CD4-positive, alpha-beta T cell (primary cell): ENCODE measurements at places on chromosomes 6 and 20. TPM values are rescaled to one million over a fixed set of nuclear protein-coding genes. Genes with fewer than 3 reads are reported as not detected.

- no peaks in the 10 kb centered on the region for H3K27me3 ChIP-seq
- no peaks in the 10 kb centered on the region for H3K4me1 ChIP-seq
- H3K36me3 ChIP-seq: no peaks in the 10 kb centered on the region
- DNase-seq: no peak
- H3K27ac ChIP-seq: no peak overlapping the region
- no peak overlapping the region for H3K4me3 ChIP-seq
These were observed 407.6 kb downstream of the COL12A1 start for GRCh38 chr6:74798302-74798701.

DNA sequence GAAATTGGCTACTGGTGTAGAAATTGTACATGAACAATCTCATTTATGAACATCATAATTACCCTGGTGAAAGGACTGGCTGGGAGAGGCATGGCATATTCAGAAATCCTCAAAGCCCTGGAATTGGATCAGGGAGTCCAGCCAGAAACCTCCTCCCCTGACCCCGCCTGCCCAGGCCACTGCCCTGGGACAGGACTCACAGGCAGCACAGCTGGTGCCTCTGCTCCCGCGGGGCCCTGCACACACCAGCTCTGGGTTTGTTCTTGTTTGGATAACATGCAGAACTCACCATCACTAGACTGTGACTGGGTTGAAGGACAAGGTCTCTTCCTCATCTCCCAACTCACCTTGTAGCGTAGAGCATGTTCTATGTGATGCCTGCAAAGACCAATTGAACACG is 56.2 kb downstream of the AGPAT4 start:
- no peak overlapping the region for H3K4me3 ChIP-seq
- no peak for DNase-seq
- no peaks in the 10 kb centered on the region for H3K27me3 ChIP-seq

DNA sequence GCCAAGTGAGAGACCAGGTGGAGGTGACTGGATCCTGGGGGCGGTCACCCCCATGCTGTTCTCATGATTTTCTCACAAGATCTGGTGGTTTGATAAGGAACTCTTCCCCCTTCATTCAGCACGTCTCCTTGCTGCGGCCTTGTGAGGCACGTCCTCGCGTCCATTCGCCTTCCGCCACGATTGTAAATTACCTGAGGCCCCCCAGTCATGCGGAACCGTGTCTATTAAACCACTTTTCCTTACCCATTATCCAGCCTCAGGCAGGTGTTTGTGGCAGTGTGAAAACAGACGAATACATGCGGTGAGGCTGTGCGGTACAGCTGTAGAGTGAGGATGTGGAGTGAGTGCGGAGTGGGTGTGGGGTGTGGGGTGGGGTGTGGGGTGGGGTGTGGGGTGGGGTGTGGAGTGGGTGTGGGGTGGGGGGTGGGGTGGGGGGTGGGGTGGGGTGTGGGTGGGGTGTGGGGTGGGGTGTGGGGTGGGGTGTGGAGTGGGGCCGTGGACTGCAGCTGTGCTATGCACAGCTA is 12.1 kb upstream of the NTSR1 start:
- peaks cover 8% of the 10 kb centered on the region for H3K4me1 ChIP-seq
- no peaks in the 10 kb centered on the region for H3K36me3 ChIP-seq
- H3K4me3 ChIP-seq: no peak overlapping the region
- DNase-seq: no peak
- H3K27ac ChIP-seq: no peak overlapping the region
- peaks cover 4% of the 10 kb centered on the region for H3K27me3 ChIP-seq

- no peak overlapping the region for H3K4me3 ChIP-seq
- peaks cover 2% of the 10 kb centered on the region for H3K27me3 ChIP-seq
- no peak overlapping the region for H3K27ac ChIP-seq
- no peaks in the 10 kb centered on the region for H3K36me3 ChIP-seq
These were observed 345.5 kb downstream of the THBS2 start for GRCh38 chr6:168908166-168908565.

DNA sequence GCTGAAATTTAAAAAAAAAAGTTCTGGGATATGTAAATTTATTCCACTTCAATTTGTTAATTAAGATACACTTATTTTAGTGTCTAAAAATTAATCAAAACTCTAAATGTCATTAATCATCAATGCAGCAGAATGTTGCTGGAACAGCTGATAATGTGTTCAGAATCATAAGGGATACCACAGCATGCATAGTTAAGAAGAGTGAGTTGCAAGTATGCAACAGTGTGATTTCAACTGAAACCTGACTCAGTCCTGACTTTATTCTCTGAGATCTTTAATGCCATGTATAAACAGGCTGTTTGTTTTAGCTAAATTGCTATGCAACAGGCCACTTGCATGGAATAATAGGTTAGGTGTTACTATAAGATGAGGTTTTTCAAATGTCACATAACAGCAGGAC is 1.4 kb downstream of the GRIK2 start:
- H3K27ac ChIP-seq: no peak overlapping the region
- no peaks in the 10 kb centered on the region for H3K4me1 ChIP-seq
- peaks cover 44% of the 10 kb centered on the region for H3K27me3 ChIP-seq

DNA sequence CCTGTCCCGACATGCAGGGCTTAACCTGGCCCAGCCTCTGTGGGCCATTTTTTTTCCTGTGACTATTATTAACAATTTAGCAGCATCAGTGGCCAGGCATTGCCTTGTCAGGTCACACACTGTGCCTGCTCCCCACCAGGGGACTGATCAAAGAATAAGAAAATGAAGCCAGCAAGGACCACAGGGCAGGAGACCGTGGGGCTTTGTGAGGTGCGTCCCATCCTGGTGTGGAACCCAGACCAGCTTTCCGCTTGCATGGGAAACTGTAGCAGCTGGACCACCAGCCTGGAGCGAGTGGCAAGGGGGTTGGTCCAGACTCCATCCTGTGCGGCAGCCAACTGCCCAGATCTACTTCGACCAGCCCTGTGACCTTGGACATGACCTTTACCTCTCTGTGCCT is 218.3 kb downstream of the ANKRD60 start:
- H3K4me3 ChIP-seq: no peak overlapping the region
- no peaks in the 10 kb centered on the region for H3K36me3 ChIP-seq

DNA sequence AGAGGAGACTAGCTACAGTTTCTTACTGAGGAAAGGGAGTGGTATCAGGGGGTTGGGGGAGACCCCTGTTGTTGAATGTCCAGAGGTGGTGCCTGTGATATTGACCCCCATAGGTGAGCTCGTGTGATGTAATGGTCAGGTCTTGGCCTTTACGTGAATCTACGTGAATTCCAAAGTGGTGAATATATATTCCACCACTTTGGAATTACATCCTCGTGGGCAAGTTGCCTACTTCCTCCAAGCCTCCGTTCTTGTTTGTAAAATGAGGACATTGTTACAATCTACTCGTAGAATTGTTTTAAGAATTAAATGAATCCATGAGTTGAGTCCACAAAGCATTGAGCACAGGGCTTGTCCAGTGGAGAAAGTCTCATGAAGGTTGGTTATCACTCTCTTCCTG is 47.3 kb downstream of the TSHZ2 start:
- H3K36me3 ChIP-seq: no peaks in the 10 kb centered on the region
- no peak overlapping the region for H3K27ac ChIP-seq
- no peaks in the 10 kb centered on the region for H3K27me3 ChIP-seq

DNA sequence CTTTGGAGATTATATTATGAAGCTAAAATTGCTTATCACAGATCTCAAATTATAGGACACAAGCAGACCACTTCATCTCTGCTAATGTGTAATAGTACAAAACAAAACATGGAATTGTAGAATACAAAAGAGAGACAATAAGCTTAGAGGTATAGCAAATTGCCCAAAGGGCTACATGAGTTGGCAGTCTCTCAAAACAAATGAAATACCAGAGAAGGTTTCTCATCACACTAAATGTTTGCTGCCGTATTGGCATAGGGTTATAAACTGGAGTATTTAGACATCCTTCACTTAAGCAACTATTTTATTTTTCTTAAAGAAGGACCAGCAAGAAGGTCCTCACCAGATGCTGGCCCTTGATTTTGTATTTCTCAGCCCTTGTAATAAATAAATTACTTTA is 5.9 kb upstream of the EYA4 start:
- no peak overlapping the region for H3K27ac ChIP-seq
- no peaks in the 10 kb centered on the region for H3K4me1 ChIP-seq
- DNase-seq: no peak
- no peaks in the 10 kb centered on the region for H3K36me3 ChIP-seq
- H3K27me3 ChIP-seq: peaks cover 4% of the 10 kb centered on the region
- no peak overlapping the region for H3K4me3 ChIP-seq

- H3K27ac ChIP-seq: no peak overlapping the region
- no peaks in the 10 kb centered on the region for H3K36me3 ChIP-seq
- H3K27me3 ChIP-seq: no peaks in the 10 kb centered on the region
- H3K4me1 ChIP-seq: no peaks in the 10 kb centered on the region
These were observed 145.8 kb upstream of the SNX9 start for GRCh38 chr6:157677235-157677634.

DNA sequence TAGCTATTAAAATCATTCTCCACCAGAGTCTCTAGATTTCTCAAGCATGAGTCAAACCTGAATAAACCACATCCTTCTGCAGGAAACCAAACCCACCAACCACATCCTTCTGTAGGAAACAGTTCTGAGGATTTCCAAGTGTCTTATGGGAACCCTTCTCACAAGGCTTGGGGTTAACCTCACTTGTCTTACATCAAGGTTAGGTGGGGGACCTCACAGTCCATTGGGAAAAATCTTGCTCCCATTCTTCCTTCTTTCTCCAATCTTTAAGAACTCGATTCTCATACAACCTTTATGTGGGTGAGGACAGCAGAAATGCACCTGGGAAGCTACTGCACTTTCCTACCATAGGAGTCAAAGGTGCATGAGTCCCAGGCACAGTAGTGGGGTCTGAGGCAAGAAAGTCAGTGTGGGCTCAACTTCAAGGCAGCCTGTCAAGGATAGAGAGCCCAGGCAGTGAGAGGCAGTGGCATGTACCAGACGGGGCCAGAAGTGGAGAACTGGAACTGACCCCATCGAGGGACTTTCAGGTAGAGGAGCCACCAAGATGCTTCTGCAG is 114.5 kb downstream of the SLC22A3 start:
- DNase-seq: peak; percentile 18
- H3K4me1 ChIP-seq: peaks cover 66% of the 10 kb centered on the region
- H3K27ac ChIP-seq: no peak overlapping the region
- H3K36me3 ChIP-seq: no peaks in the 10 kb centered on the region
- H3K27me3 ChIP-seq: no peaks in the 10 kb centered on the region

DNA sequence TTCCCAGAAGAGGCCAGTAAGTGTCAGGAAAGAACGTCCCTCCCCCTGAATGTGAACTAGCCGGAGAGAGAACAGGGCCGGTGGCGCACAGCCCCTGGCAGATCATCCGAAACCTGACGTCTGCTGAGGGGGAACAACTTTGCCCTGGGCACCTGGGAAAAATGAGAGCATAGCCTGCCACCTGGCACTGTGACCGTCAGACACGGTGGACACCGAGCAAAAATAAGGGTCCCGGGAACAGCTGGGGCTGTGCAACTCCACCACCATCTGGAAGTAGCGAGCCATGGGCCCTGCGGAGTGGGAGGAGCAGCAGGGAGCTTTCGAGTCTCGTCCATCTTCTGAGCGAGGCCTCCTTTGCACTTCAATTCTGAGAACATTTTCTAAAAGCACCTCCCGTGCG is 110.8 kb downstream of the EDN3 start:
- H3K27ac ChIP-seq: no peak overlapping the region
- no peak for DNase-seq
- no peaks in the 10 kb centered on the region for H3K4me1 ChIP-seq

DNA sequence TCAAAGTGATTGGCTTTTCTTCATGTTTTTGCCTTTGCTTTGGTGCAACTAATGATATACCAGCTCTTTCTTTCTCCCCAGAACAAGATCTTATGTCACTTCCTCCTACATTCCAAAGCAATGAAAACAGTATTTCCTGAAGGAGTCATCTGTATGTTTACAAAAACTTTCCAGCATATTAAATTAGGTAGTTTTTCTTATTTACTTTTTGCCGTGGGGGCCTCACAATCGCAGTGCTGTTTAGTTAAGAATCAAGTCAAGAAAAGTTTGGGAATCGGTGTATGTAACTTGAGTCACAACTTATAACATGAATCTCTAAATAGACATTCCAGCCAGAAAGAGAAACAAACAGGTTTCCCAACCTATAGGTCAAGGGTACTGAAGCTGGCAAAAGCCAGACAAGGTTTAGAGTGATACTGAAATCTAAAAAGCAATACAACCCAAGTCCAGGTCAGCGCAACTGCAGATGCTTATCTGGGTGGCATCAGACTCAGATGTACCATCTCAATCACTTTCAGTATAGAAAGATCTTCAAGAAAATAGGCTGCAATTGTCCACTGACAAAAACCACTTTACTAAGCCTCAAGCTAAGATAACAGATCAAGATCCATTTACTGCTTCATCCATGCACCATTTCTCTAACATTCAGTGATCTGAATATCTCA is 63.6 kb downstream of the IPCEF1 start:
- no peak for DNase-seq
- no peak overlapping the region for H3K27ac ChIP-seq
- H3K4me1 ChIP-seq: no peaks in the 10 kb centered on the region
- H3K4me3 ChIP-seq: no peak overlapping the region

- no peaks in the 10 kb centered on the region for H3K36me3 ChIP-seq
- no peaks in the 10 kb centered on the region for H3K27me3 ChIP-seq
- no peak for DNase-seq
- H3K4me3 ChIP-seq: no peak overlapping the region
- H3K4me1 ChIP-seq: no peaks in the 10 kb centered on the region
- no peak overlapping the region for H3K27ac ChIP-seq
These were observed 139.6 kb downstream of the TFAP2B start for GRCh38 chr6:50958148-50958697.

DNA sequence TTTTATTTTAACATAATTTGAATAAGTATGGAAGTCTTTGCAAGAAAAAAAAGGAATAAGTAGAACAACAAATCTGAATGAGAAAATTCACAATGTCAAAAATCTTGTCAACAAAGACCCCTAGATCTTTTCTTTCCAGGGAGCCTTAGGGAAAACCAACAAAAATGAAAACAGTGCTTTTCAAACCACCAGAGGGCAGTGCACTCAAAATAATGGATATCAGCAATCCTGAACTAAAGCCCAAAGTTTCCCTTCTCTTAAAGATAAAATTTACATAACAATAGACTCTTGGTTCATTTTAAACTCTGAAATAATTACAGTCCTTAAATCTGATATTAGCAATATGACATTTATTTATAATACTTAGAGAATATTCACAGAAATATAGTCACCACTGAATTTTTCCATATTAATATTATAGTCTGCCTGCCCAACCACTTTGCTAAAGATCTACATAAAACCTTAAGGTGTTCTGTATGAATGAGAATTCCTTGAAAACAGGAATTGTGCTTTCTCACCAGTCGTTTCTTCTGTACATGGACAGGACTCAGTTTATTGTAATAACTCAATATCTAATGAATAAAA is 105.3 kb upstream of the BMP5 start:
- no peaks in the 10 kb centered on the region for H3K27me3 ChIP-seq
- no peak overlapping the region for H3K27ac ChIP-seq
- H3K36me3 ChIP-seq: no peaks in the 10 kb centered on the region

DNA sequence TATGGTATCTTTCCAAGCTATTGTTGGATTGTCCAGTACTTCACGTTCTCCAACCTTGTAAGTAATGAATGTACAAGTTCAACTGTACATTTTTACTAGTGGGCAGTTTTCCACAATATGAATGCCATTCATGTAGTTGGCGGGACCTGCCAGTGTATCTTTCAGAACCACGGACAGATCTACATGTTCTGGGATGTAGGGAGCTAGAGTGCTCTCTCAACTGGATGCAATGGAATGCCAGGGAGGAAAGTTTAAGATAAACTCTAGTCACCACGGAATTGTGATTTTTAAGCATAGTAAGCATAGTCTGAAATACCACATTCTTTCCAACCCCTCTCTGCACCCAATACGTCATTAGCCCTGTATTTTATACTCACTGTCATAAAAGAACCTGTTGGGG is 21.5 kb upstream of the HLA-C start:
- DNase-seq: no peak
- no peaks in the 10 kb centered on the region for H3K36me3 ChIP-seq

Gene WFDC10B
- total RNA-seq: not detected

Gene TFAP2D
- not detected for total RNA-seq

Gene TMEM74B
- total RNA-seq: 0.17 TPM

Gene SRSF6
- total RNA-seq: 312 TPM
